Bone marrow (tissue), 2 donors: ENCODE measurements at places on chromosomes 2 and 18.

GRCh38 chr2:235073868-235074413 is 122.1 kb downstream of the SH3BP4 start:
- DNase-seq = no peak

DNA sequence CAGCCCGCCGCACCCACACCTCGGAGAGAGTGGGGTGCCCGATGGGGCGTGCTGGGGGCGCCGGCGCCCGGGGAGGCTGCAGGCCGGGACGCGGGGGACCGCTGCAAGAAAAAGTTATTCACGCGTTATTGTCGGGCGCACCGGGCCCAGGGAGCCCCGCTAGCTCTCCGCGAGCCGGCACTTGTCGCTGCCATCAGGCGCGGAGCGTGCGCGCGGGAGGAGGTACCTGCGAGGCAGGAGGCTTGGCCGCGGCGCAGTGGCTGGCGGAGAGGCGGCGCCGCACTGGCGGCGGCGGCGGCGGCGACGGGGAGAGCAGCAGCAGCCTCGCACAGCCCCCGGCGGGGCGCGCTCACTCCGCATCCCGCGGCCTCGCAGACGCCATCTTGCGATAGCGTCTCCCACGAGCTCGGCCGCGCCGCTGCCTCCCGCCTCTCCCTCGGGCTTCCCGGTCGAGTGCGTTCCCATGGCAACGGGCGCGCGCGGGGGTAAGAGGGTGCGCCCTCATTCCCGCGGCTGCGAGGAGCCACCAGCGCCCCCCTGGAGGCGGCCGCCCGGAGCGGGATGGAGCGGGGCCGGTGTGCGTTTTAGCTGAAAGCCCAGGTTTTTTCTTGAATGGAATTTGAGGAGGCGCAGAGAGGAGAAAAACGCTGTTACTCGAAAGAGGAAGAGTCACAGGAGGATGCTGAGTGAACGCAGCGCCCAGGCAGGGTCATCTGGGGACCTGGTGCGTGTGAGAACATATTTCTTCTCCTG is at the start of gene CHN1:
Gene CHN1, minus strand, starts transcription at position 402 of the 753 bp plus-strand sequence. CDS start 469 bp downstream, outside the sequence.
- peak; percentile 11 for DNase-seq

DNA sequence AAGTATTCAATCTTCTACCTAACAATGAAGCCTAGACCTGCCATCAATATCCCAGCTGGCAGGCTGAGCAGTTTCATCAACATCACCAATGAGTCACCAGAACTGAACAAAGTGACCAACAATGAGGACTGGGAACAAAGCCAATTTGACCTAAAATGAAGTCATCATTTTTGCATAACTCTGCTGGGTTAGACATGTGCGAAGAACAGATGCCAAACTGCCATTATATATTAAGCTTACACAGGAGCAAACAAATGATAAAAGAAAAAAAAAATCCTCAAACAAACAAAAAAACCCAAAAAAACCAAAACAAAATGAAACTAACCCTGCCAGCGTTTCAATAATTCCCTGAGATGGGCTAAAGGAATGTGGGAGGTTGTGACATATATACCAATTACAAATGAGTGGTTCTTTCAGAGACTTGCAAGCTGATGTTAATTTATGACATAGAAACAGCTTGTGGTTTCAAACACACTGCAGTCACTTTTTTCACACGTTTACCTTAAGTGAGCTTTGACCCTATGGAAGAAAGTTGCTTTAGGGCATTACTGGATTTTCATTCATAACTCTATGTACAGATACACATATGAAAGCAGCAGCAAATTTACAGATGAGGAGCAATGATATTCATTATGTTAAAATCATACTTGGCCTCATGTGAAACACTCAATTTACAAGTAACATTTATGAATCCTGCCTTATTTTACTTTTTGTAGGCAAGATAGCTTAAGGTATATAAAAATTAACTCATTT is 56.9 kb upstream of the CCDC141 start:
- no peak for DNase-seq

GRCh38 chr18:28594034-28594433 is 417.1 kb upstream of the CDH2 start:
- DNase-seq = no peak
